NCI-H446 treated with DMSO at 0.1 percent for 48 hours (cell line): ENCODE measurements at places on chromosomes 1 and 21.
A peak's percentile ranks its signal among the peaks of the same experiment; 100 is the strongest.

- DNase-seq, result no peak
Observed at GRCh38 chr1:5976726-5977493, 15.3 kb downstream of the NPHP4 start.

GRCh38 chr1:211553549-211553948 is 25.4 kb downstream of the SLC30A1 start:
- DNase-seq, result no peak

- DNase-seq, result no peak
Observed at GRCh38 chr1:45405636-45406035, 65.4 kb upstream of the MUTYH start.

GRCh38 chr21:43193651-43194302 is 25.0 kb downstream of the CRYAA start:
- DNase-seq, result no peak

DNA sequence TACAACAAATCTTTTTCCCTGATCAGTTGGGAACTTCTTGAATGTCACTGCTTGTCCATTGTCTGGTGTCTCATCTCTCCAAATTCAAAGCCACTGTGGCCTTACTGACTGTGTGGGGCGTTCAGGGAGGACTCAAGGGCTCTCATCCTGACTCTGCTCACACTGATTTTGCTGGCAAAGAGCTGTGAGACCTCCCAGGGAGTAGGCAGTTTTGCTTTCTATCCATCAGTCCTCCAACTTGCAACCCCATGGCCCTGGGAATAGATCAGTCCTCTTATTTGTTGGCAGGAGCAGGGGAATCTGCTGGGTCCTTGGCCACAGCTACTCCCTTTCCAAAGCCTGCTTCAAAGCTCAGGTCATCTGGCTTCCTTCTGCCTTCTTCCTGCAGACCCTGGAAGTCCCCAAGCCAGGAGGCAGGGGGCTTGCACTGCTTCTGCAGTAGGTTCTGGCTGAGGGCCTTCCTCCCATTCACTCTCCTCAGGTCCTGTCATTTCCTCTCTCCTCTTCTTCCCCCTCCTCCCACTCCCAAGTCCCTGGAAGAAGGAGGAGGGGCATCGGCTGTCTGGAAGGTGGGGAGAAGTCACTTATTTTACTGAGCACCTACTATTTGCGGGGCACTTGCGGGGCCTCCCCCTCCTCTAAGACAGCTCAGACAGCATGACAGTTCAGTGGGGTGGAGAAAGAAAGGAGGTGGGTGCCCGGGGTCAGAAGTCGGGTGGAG is 876 bp upstream of the NAV1 start:
- peak; percentile 32 for DNase-seq

- no peak for DNase-seq
Observed at GRCh38 chr1:214471458-214471857, 79.9 kb downstream of the PTPN14 start.

DNA sequence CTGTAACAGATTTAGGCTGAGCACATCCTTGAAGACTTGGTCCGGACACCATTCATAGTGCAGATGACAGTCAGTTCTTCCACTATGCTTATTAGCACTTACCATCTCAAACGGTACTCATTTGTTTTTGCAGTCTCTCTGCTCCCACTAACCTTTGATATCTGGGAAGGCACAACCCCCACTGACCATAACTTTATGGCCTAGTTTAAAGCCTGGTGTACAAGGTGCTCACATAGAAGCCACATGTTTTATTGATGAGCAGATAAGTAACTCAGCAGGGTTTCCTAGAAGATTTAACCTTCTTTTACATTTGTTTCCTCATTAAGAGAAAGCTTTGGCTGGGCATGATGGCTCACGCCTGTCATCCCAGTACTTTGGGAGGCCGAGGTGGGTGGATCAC is 119.3 kb upstream of the MAGI3 start:
- no peak for DNase-seq

DNA sequence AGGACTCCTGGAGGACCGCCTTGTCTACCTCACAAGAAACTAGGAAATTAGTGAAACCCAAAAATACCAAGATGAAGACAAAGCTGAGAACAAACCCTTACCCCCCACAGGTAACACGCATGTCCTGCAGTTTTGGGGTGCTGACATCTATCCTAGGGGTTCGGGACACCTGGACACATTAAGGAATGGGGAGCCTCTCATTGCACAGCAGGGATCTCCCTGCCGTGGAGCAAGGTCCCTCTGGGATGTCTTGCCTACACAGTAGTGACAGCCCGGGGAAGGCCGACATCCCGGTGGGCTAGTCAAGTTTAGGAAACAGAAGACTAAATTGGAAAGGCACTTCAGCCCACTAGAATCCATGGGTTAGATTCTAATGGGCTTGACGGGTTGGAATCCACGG is 44.5 kb downstream of the SIM2 start:
- DNase-seq, result no peak

DNA sequence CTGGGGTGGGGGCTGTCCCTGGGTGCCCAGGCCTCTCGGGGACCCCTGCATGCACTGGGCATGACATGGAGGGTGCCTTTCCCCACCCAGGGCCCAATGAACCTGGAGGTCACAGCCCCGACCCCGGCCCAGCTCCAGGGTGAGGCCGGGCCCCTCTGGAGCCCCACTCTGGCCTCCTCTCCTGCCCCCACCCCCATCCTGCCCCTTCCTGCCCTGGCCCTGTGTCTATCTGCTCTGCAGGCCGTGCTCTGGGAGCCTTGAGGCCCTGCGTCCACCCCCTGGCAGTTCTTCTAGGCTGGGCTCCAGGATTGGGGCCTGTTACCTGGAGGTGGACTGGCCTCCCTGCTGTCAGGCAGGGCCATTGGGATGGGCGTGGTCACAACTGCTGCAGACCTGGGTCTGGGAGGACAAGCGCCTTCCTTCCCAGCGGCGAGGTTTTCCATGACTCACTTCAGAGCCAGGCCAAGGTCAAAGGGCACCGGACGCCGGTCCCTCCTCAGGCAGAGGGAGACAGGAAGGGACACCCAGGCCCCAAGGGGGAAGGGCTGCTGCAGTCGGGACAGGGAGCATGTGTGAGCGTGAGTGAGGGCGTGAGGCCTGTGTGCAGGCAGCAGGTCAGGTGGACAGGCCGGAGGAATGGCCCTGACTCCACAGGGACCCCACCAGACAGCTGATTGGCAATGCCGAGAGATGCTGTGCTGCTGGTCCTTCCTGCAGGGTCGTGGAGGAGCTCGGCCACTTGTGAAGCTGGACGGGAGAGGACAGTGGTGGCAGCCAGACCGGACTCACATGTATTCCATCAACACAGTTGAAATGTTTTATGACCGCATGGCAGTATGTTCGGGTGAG is 31.1 kb upstream of the POFUT2 start:
- no peak for DNase-seq

GRCh38 chr1:160486453-160486852 is 36.6 kb downstream of the SLAMF6 start:
- no peak for DNase-seq

GRCh38 chr1:119531606-119532323 is 24.8 kb downstream of the HSD3B1 start:
- DNase-seq, result no peak

GRCh38 chr21:44303490-44303981 is 3.7 kb downstream of the PFKL start:
- no peak for DNase-seq

DNA sequence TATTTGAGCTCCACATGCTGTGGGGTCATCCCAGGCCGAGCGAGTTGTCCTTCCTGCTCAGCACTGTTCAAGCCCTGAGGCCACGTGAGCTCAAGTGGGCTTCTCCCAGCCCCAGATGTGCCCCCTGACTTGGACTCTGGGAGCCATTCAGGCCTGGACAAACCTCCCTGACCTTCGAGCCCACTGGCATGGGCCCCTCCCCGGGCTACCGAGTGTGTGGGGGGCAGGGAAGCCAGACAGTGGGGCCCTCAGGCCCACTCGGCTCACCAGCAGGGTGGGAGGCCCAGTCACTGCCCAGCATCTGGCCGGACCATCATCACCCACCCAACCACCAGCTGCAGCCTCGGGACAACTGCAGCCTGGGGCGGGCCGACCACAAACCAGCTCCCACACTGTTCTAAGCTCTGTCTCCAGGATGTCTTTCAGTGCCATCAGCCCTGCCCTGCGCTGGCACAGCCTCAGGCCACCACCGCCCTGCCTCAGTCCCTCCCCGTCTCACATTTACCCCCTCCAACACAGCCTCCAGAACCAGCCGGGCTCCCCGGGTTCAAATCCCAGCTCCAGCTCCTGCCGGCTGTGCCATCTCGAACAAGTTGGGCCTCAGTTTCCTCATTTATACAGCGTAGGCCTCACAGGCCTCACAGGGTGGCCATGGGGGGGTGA is 20.9 kb upstream of the PLEKHG5 start:
- DNase-seq, result no peak

DNA sequence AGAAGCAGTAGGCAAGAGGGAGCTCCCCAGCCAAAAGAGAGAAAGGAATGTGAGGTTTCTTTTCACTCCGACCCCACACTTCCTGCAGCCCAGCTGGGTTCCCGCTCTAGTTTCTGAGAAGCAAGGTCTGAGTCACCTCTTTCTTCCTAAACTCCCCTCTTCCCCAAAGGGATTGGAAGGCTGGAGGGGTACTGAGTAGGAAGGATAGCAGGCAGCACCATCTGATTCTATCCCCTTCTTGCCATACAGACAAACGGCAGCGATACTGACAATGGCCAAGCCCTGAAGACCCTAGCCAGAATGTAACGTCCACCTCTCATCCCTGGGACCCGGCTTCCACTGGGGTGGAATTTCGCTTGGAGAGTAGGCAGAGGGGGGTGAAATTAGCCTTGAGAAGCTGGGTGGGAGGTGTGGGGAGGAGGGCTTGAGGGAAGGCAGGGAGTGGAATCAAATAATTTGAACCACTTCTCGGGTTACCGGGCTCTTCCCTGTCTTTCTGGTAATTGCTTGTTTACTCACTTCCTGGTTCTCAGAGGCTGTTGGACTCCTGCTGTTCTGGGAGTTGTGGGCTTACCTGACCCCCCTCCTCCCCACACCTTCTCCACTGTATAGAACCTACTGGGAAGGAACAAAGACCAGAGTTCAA is 13.2 kb downstream of the IER5 start:
- DNase-seq, result no peak

- DNase-seq, result no peak
Observed at GRCh38 chr1:176445402-176445801, 17.6 kb upstream of the PAPPA2 start.

GRCh38 chr1:66341446-66342089 is 192.4 kb upstream of the SGIP1 start:
- no peak for DNase-seq

DNA sequence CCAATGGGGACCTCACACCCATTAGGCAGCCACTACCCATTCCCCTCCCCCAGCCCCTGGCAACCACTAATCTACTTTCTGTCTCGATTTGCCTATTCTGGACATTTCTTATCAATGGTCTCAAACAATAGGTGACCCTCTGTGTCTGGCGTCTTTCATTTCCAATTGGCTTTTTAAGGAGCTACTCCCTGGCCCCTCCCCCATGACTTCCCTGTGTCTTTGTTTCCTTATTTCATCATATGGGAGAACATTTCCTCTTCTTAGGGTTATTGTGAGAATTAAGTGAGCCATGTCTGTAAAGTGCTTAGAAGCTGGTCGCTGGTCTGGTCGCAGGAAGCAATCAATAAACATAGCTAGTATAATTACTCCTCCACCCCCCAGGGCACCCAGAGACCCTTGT is 80.9 kb downstream of the SPSB1 start:
- no peak for DNase-seq

DNA sequence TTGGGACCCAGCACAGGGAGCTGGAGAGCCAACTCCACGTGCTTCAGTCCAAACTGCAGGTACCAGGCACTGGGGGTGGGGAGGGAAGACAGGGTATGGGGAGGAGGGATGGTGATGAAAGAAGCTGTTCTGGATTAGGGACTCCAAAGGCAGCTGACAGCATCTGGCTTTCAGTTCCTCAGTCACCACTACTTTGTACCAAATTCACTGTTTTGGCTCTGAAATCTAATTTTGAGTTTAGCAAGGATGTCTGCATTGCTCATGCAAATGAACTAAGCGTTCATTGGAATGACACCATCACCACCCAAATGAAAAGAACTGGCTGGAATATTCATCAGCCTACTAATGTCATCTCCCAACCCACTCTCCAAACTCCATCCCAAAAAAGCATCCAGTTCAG is 8.7 kb downstream of the C1orf74 start:
- DNase-seq, result no peak

DNA sequence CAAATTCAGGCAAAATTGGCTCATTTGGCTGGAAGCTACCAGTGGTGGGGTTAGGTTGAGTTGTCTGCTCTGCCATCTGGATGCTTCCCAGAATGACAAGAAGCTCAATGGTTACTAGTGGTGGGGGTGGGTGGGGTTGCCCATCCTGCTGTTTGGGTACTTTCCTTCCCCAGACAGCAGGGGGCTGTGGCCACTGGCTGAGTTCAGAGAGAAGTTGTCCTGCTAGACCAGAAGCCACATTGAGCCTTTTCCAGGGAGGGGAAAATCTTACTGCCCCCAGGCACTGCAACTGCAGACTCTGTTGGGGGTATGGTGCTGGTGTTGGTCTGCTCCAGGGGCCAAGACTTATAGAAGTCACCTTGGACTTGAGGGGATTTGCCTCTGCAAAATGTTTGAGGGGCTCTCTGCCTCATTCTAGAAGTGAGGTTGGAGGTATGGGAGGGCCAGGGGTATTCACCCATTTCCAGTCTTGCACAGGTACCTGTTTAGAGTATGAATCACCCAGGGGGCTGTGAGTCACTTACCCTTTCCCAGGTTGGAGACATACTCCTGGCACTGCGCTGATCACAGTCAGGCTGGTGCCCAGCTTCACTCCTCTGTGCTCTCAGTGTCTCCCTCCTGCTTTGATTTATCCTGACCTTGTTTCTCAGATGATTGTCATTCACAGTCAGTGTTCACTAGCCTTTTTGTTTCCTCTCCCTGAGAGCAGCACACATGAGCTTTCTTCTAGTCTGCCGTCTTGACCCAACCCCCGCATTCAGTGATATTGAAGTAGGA is 89.1 kb upstream of the NEGR1 start:
- DNase-seq, result no peak

- DNase-seq, result no peak
Observed at GRCh38 chr1:85093644-85094043, 45.3 kb upstream of the MCOLN3 start.

- DNase-seq, result no peak
Observed at GRCh38 chr1:103160281-103160680, 52.0 kb upstream of the COL11A1 start.

GRCh38 chr1:89931964-89932363 is 62.9 kb upstream of the ZNF326 start:
- DNase-seq, result no peak

DNA sequence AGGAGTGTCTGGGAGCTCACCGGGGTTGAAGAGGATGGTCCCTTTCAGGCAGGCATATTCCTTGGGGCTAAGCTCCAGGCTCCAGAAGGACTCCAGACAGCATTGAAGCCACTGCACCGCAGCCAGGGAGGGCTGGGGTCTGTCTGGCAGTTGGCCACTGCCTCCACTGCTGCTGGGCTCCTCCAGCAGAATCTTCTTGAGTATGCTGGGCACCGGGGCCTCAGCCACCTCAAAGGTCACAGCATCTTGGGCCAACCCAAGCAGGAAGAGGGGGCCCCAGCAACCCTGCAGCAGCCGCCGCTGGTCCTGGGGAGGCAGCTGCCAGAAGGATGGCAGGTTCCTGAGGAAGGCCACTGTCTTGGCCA is 404 bp downstream of the NR0B2 start:
- no peak for DNase-seq
